GM18507 (cell line): ENCODE measurements at places on chromosomes 11 and 22.

GRCh38 chr22:37331034-37331428, 48.7 kb downstream of the CYTH4 start:
- DNase-seq: no peak

- no peak for DNase-seq
Observed at GRCh38 chr11:119319136-119319699, 2.3 kb upstream of the MCAM start.

GRCh38 chr11:24543771-24544170, 46.9 kb downstream of the LUZP2 start:
- DNase-seq: no peak

DNA sequence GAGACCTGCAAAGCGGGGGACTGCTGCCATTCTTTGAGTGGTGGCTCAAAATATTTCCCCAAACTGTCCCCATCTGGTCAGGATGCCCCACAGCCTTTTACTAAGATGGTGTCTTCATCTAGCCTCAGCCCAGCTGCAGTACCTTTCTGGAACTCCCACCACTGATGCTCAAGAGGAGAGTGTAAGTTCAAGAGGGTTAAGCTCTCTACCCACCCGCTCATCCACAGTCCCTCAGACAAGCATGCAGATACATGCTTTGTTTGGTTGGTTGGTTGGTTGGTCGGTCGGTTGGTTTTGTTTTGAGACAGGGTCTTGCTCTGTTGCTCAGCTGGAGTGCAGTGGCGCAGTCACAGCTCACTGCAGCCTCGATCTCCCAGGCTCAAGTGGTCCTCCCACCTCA, 14.5 kb upstream of the CAVIN3 start:
- DNase-seq: no peak

DNA sequence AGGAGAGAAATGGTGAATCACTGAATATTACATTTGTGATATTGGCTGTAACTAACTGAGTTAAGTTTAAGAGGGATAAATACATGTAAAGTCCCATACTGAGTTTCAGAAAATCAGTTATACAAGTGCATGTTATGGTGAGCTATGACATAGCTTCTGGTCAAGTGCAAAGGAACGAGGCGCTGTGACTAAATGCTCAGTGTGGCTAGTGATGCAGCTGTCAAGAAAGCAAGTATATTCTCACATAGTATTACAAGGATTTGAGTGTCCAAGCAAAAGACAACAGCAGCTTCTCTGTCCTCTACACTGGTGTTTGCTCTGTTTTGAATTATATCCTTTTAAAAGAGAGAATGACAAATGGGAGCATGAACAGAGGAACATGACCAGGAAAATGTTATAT, 40.1 kb downstream of the CSRP3 start:
- no peak for DNase-seq

DNA sequence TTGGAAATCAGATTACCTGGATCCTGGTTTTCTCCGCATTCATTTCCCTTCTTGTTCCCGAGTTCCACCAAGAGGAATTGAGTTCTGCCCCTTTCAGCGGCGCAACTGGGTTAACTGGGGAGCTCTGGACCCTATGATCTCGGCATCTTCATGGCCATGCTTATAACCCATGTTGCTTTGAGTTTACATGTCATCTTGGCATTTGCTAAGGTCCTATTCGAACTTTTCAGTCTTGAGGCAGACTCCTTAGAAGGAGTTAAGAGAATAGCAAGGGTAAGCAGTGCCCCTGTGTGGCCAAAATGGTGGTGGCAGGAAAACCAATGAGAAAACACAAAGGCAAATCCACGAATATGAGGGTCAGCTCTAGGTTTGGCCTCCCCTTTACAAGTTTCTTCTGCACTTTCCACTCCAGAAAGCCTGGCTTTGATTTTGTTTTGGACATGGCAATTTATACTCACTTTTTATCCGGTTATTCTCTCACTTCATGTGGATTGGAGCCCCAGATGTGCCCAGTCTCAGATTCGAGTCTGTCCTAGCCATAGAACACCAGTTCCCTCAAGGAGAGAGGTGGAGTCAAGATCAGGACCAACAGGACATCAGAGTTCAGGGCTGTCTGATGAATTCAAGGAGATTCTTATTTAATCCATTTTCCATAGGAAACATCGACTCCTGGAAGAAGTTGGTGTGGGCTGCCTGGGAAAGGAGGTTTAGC, 55.3 kb upstream of the FBXO3 start:
- peak; percentile 67 for DNase-seq

- no peak for DNase-seq
Observed at GRCh38 chr11:62267576-62267975, 2.4 kb upstream of the SCGB2A2 start.
